ACHN (cell line): ENCODE measurements at places on chromosomes 16 and 17.
A peak's percentile ranks its signal among the peaks of the same experiment; 100 is the strongest.

DNA sequence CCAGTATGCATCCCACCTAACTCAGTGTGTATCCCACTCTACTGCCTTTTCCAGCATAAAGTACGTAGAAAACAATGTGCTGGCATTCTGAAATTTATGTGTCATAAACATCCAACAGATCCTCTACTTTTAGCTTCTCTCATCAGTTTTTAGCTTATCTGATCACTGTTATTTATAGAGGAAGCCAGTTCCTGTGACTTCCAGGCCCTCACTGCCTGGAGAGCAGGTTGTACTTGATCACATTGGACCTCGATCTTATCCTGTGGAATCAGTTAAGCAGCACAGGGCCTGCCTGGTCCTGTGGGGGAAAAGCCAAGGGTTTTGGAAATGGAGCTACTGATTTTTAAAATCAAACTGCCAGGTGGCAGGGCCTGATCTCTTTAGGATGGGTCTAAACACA, 30.8 kb downstream of the PRSS54 start:
- no peak for DNase-seq

GRCh38 chr16:57048095-57048494, 44.3 kb upstream of the CPNE2 start:
- no peak for DNase-seq

GRCh38 chr17:32523017-32523680, 36.4 kb downstream of the CDK5R1 start:
- no peak for DNase-seq

DNA sequence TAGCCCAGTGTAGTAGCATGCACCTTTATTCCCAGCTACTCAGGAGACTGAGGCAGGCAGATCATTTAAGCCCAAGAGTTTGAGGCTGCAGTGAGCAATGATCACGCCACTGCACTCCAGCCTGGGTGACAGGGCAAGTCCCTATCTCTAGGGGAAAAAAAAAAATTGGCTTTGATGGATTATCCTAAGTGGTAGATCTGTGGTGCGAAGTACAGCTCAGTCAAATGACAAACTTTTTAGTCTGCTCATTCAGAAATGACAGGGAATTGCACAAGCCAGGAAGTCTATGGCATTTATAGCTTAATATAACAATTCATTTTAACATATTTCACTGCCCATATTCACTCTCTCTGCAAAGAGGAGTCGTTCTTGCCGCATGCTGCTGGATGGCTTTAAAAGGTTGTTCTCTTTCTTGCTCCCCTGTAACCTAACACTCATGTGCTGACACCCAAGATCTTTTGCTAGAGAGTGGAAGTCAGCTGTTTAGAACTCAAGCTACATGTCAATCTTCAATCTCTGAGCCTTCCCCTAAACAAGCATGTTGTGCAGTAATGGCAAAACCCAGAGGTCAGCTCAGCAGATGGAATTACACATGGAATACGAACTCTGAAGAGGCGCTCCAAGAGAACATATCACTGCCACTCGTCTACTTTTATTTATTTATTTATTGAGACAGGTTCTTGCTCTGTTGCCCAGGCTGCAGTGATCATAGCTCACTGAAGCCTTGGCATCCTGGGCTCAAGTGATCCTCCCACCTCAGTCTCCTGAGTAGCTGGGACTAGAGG, 32.8 kb downstream of the RNF157 start:
- no peak for DNase-seq

DNA sequence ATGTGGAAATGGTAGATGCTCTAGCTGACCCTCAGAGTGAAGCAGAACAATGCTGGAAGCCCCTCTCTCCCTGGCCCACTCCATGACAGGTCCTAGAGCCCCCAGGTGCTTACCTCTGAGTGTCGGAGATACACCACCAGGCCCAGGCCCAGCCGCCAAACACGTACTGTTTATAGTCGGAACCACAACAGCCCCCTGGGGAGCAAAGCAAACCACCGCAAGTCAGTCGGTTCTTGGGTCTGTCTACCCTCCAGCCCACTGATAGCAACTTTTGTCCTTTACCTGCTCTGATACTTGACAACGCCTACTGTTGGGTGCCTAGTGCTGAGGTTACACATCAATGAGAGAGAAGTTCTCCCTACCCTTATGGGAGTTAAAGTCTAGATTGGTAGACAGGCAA, 8.7 kb downstream of the FLOT2 start:
- DNase-seq = no peak

GRCh38 chr16:48053418-48053745, 102.4 kb downstream of the ABCC12 start:
- peak; percentile 49 for DNase-seq

DNA sequence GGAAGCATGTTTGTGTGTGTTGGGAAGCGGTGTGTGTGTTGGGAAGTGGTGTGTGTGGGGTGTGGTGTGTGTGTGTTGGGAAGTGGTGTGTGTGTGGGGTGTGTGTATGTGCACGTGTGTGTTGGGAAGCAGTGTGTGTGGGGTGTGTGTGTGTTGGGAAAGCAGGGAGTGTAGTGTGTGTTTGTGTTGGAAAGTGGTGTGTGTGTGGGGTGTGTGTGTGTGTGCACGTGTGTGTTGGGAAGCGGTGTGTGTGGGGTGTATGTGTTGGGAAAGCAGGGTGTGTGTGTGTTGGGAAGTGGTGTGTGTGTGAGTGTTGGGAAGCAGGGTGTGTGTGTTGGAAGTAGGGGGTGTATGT, 785 bp upstream of the NOD2 start:
- no peak for DNase-seq
